Fibroblast of the aortic adventitia (primary cell): ENCODE measurements at places on chromosomes 12 and 14.

- DNase-seq = no peak
These were observed 10.0 kb upstream of the AMHR2 start for GRCh38 chr12:53413485-53414204.

DNA sequence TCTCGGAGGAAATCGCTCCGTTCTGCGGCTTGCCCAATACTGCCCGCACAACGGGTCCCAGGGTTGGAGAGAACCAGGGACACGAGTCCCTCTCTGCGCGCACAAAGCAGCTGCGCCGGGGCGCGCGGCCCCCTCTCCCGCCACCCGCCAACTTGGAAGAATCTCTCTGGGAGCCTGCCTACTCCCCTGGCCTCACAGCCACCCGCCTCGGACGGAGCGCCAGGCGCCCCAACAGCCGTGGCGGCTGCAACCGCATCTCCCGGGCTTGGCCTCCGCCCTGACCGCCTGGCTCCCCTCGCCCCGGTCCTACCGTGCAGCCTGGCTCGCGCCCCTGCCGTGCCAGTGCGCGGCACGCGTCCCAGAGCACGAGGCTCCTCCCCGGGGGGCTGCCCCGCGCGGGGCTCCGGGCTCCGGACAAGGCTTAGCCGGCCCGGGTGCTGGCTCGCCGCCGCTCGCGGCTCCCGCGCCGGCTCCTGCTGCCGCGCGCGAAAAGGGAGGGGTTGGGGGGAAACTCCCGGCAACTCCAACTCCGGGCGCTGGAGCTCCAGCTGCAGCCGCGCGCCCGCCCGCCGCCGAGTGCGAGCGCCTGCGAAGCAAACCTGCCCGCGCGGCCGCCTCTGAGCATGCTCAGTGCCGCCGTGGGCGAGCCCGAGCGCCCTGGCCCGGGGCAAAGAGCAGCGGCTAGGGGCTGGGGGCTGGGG lies at the start of gene STXBP6:
Gene STXBP6 (minus strand): TSS at position 580 of the 701 bp plus-strand sequence. CDS start 75,329 bp downstream, outside the sequence.
- DNase-seq = peak; percentile 48

DNA sequence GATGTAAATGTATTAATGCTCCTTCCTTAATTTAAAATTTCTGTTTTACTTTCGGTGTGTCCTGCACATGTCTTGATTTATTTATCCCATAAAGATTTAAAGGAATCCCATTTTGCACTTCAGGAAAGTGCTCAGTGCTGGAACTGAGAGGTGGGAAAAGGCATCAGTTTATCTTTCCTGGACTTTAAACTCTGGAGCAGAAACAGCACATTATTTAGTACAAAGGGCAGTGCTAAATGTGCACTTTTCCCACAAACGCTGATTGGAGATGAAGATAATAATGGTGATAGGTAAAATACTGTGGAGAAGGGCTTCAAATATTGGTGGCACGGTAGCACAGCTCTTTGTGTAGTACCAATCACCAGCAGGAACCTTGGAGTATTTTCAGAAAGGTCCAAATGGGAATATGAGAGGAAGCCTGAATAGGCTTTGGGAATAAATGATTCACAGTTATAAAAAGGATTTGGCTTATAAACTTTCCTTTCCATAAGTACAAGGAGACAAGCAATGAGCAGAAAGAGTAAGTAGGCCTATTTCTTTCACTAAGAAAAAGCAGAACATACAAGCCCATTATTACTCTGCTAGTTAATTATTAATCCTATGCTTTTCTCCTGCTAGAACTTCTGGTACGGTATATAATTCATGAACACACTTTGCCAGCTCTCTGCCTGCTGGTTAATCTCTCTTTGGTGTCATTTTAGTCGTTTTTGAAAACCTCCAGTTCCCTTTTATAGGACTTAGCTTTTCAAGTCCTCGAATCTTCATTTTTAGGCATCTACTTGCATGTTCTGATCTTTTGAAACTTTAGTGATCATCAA lies 58.3 kb downstream of the SLC15A5 start:
- no peak for DNase-seq

DNA sequence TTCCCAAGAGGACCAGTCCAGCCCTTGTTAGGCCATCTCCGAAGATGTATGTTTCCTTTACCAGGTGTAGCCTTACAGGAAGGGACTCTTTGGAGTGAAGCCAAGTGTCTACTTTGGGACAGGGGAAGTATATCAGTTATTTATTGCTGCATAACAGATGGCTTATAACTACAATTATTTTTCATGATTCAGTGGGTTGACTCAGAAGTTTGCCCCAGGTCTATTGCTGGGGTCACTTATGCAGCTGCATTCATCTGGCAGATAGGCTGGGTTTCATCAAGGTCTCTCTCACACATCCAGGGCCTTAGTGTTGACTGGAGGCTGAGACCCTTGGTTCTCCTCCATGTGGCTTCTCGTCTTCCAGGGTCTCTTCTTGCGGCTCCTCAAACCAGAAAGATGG lies 170.1 kb downstream of the NRXN3 start:
- DNase-seq = no peak

DNA sequence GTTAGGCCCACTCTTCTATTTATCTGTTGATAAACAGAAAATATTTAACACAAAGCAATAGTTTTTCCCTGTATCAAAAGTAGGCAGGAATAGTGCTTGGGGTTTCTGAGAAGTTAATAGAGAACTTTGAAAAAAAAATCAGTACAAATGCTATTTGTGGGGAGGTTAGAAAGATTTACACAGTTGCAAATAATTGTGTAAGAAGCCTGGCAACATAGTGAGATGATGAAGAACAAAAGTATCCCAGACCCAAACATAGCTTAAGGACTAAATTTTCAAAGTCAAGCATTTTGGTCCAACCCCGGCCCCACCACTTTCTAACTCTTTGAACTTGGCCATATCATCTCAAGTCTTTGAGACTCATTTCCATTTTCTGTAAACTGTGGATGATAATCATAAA lies 687.5 kb upstream of the TMEM132C start:
- DNase-seq = peak; percentile 41

- DNase-seq = peak; percentile 16
These were observed 1.3 kb downstream of the NKX2-8 start for GRCh38 chr14:36580856-36581831.

GRCh38 chr12:3137268-3137781 lies 60.1 kb downstream of the TSPAN9 start:
- DNase-seq = peak; percentile 43

DNA sequence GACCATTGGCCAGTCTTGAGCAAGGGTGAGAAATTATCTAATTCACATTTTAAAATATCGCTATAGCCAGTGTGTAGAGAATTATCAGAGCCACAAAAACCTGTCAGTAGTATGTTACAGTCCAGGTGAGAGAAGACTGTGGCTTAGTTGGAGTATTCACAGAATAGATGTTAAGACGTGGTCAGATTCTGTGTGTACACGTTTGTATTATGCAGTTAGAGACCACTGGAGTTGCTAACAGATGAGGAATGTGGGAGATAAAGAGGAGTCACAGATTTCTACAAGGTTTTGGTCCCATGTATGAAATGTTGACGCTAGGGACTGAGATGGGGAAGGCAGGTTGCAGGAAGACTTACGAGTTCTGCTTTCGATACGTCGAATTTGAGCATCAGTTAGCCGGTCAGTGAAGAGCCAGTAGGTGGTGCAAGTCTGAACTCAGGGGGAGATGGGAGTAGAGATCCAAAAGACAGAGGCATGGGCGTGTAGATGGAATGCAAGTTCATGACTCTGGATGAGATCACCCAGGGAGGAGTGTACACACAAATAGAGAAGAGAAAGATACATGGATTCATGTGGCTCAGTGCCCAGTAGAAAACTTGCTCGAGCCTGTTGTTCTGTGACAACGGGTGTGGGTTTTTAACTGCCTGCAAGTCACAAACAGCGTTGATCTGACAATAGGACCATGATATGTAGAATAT lies 114.8 kb upstream of the FLRT2 start:
- DNase-seq = peak; percentile 97

DNA sequence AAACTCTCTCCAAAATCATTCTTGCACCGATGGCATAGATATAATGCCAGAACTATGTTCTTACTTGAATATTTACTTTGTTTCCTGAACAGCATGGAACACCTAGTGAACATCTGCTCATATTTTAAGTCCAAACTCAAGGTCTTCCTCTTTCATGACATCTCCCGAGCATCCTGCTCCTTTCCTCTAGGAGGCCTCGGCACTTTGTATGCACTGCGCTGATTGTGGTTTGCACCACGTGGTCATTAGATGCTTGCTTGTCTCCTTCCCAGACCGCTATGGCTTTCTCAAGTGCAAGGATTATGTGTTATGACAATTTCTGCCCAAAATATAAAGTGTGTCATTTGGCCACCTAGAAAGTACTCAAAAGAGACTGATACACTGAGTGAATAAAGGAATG lies 912.0 kb downstream of the GALC start:
- DNase-seq = no peak

DNA sequence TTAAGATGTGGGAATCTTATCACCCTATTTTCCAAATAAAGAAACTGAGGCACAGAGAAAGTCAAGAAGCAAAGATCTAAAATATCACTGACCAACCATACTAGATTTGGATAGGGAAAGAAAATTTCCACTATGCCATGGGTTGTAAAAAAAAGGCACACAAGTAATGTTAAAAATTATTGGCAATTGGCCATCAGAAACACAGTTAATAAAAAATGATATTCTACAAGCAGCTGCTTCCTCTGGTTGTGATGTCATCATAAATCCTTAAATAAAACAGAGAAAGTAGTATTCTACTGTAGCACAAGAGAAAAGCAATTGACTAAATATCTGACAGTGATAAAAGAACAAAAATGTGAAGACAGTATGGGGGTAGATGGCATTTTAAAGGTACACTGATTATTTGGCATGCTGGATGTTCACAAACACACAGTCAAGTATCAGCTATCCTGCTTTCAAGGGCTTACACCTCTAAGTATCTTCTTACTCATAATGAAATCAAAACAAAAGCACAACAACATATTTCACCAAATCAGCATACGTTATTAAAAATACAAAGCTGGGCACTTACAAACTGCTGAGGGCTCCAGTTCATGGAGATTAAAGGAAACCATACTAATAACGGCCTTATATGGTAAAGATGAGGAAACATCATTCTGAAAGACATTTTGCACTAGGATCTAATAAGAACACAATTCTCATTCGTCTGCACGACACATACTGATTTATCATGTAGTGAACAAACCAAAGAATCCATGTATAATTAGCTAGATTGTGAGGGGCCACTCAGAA lies 45.7 kb downstream of the CORO1C start:
- peak; percentile 42 for DNase-seq

DNA sequence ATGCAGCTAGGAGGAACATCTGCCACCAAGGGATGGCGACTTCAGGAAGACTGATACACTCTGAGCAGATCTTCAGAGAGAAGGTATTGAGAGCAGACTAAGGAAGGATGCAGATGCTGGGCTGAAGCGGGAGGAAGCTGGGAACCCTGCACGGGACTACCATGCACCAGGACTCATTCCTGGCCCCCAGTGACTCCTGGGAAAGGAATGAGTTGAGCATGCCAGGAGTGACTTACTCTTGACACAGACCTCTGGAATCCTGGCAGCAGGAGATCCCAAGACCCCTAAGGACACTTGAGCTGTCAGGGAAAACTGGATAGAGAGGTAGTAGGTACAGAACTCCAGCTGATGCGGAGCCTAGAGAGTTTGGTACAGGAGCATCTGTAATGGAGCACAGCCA lies 336.1 kb downstream of the RPS29 start:
- DNase-seq = peak; percentile 1

DNA sequence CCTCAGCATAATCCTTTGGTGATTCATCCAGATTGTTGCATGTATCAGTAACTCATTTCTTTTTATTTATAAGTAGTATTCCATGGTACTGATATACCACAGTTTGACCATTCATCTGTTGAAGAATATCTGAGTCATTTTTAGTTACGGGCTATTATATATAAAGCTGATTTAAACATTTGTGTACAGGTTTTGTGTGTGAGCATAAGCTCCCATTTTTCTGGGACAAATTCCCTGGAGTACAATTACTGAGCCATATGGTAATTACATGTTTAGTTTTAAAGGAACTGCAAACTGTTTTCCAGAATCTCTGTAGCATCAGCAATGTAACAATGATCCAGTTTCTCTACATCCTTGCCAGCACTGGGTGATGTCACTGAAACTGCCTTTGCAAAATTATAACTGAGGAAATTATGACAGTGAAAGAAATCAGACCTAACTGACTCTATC lies 236.2 kb upstream of the KRR1 start:
- DNase-seq = peak; percentile 83
